ENCODE measurements at places on chromosomes 13 and 19.

- H3K4me3 ChIP-seq, result no peak overlapping the region
- peaks cover 2% of the 10 kb centered on the region for H3K36me3 ChIP-seq
- H3K4me1 ChIP-seq, result no peaks in the 10 kb centered on the region
- peaks cover 50% of the 10 kb centered on the region for H3K27me3 ChIP-seq
- no peak overlapping the region for H3K27ac ChIP-seq
These were observed 50.7 kb upstream of the MCF2L start for GRCh38 chr13:112918266-112918665.

GRCh38 chr13:26255691-26256277 lies 1.9 kb downstream of the CDK8 start:
- H3K27ac ChIP-seq, result no peak overlapping the region
- H3K4me3 ChIP-seq, result no peak overlapping the region
- peaks cover 16% of the 10 kb centered on the region for H3K36me3 ChIP-seq
- DNase-seq, result no peak
- peaks cover 42% of the 10 kb centered on the region for H3K4me1 ChIP-seq

GRCh38 chr19:3698386-3698950 lies 1.8 kb downstream of the PIP5K1C start:
- H3K36me3 ChIP-seq, result peaks cover 5% of the 10 kb centered on the region
- DNase-seq, result no peak
- peaks cover 19% of the 10 kb centered on the region for H3K4me1 ChIP-seq
- H3K27ac ChIP-seq, result no peak overlapping the region
- H3K4me3 ChIP-seq, result peak overlapping the region; percentile 95

DNA sequence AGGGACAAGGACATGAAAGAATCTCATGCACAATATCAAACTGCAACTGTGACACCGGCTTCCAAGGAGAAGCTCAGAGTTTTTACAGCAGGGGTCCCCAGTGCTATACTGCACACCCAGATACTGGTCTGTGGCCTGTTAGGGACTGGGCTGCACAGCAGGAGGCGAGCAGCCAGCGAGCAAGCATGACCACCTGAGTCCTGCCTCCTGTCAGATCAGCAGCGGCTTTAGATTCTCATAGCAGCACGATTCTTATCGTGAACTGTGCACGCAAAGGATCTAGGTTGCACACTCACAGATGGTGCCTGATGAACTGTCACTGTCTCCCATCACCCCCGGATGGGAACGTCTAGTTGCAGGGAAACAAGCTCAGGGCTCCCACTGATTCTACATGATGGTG lies 13.1 kb upstream of the CD22 start:
- H3K36me3 ChIP-seq, result no peaks in the 10 kb centered on the region
- H3K4me3 ChIP-seq, result no peak overlapping the region
- no peaks in the 10 kb centered on the region for H3K4me1 ChIP-seq
- H3K27ac ChIP-seq, result no peak overlapping the region

DNA sequence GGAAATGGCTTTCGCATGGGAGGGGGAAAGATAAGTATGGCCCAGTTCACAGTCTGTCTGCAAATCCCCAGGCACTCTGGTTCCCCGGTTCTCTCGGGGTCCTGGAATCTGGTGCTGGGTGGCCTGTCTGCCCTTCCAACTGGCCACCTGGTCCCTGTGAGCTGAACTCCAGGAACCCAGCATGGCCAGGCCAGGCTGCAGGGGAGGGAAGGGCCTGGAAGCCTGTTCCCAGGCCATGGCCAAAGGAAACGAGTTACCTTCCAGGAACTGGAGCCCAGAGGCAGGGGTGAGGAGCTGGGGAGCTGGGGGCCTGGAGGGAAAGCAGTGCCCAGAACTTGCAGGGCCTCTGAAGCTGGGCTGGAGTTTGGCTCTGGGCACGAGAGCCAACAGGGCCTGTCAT lies 19.1 kb upstream of the PNMA8C start:
- peaks cover 30% of the 10 kb centered on the region for H3K27me3 ChIP-seq
- no peak overlapping the region for H3K27ac ChIP-seq
- H3K4me3 ChIP-seq, result no peak overlapping the region
- H3K36me3 ChIP-seq, result peaks cover 6% of the 10 kb centered on the region

Measured in effector memory CD8-positive, alpha-beta T cell (primary cell).